ENCODE measurements at places on chromosomes 3 and 15.

GRCh38 chr3:111568911-111569310, 26.2 kb downstream of the ZBED2 start:
- DNase-seq = no peak

GRCh38 chr3:24937228-24937627, 442.6 kb upstream of the THRB start:
- no peak for DNase-seq

GRCh38 chr3:11658180-11658579, 14.5 kb upstream of the VGLL4 start:
- no peak for DNase-seq

DNA sequence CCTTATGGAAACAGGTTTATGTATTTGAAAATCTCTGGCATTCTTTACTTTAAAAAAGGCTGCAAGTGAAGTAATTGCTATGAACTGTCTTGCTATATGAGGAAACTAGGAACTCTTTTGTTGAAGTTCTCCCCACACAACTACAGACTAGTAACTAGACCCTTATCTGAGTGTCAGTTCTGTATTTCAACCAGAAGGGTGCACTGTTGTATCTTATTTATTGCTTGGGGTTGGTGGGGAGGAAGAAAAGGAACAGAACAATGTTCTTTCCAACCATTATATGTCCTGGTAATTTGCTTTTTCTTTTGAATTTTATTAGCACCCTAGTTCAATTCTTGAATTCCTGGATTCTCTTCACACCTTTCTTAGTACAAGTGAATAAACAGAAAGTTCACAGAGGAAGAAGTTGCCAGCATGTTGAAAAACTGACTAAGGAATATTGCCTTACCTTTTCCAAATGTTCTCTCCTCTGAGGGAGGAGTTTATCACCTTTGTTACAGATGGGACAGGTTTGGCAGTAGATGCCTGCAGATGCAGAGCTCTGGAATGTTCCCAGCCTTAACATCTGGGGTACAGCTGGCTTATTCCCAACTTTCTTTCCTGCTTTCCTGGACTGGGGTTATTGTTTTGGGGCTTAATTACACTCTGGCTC, 162.4 kb upstream of the CFAP20DC start:
- DNase-seq = no peak

- DNase-seq = no peak
Measured at GRCh38 chr3:55569033-55569599, 82.0 kb upstream of the WNT5A start.

DNA sequence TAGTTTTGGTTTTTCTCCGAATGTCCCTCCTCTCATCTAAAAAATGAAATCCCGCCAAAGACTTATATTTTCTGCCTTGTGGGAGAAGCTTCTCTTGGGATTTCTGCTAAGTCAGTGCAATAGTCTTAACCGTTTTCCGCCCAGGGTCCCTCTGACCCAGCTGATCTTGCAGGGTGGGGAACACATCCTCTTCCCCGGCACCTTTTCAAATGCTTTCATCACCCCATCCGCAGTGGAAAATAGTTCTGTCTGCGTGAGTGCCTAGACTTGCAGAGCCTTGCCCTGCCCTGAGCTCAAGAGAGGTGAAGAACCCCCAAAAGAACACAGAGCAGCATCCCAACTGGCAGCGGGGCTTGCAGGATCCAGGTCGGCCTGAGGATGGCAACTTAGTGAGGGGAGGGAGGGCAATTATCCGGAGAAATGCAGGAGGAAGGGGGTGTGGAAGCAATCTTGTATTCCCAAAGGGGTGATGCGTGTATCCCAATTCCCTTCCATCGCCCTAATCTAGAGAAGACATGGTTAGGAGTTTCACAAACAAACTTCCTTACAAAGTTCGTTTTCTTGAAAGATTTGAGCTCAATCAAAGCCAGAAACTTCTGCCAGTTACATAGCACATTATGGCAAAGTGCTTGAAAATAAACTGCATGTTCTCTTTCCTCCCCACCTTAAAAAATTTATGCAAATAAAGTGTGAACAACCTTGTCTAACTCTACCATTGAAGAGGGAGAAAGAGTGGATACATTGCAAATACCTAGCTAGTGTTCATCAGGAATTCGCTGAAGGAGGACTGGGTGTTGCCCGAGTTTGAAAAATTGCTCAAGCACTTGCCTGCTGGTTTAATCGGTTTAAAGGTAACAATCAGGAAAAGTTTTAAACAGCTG, 79.9 kb downstream of the NR2F2 start:
- DNase-seq = no peak

- DNase-seq = no peak
Measured at GRCh38 chr3:104646196-104646595, 720.5 kb upstream of the ALCAM start.

DNA sequence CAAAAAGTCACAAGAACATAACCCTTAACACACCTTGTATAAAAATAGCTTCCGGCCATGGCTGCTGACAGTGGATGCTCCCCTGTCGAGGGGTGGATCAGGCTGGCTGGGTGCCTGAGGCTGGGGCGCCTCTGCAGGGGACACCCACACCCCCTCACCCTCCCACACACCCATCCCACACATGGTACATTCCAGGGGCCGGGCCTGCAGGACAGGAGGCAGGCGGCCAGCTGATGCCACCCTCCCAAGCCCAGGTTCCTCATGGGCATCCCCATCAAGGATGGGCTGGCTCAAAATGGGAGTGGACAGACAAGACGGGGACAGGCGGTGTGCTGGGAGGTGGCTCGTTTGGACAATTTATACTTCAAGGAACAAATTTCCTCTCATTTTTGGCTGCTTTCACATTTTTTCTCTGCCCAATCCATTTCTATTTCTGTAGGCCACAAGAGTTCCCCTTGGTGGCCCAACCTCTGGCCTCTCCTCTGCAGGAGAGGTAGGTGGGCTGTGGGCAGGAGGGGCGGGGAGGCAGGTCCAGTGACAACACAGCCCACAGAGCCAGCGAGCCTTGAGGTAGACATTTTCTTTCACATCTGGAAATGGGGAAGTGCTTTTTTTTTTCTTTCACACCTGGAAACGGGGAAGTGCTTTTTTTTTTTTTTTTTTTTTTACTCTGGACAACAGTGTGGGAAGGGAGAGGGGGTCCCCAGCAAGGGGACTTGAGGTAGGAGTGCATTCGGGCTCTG, 23.3 kb downstream of the RNU5B-1 start:
- DNase-seq = no peak

DNA sequence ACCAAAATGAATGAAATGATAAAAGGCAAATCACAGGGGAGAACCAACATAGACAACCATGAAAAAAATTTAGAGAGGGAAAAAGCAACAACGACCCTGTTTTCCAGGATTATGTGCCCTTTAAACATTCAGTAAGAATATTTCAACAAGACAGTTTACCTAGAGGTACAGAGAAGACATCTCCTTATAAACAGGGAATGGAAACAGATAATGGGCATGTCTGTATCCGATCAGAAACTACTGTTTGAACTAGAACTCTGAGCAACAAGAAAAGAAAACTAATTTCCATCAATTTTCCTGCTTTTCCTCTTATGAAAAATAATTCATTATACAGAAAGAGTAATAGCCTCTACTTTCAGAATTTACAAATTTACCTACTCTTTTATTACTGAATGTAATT, 39.3 kb downstream of the DLG1 start:
- DNase-seq = no peak

GRCh38 chr3:65168547-65168946, 480.7 kb upstream of the ADAMTS9 start:
- no peak for DNase-seq

GRCh38 chr3:89577637-89578530, 470.5 kb downstream of the EPHA3 start:
- no peak for DNase-seq

- no peak for DNase-seq
Measured at GRCh38 chr3:12878141-12878574, 36.8 kb upstream of the RPL32 start.

GRCh38 chr15:47603026-47603425, 114.3 kb upstream of the SEMA6D start:
- no peak for DNase-seq

Data from nucleus accumbens (tissue), 56 donors.